Activated naive CD8-positive, alpha-beta T cell treated with anti-CD3 and anti-CD28 coated beads for 36 hours (primary cell): ENCODE measurements at places on chromosomes 6 and 20. TPM values are rescaled to one million over a fixed set of nuclear protein-coding genes. Genes with fewer than 3 reads are reported as not detected.

DNA sequence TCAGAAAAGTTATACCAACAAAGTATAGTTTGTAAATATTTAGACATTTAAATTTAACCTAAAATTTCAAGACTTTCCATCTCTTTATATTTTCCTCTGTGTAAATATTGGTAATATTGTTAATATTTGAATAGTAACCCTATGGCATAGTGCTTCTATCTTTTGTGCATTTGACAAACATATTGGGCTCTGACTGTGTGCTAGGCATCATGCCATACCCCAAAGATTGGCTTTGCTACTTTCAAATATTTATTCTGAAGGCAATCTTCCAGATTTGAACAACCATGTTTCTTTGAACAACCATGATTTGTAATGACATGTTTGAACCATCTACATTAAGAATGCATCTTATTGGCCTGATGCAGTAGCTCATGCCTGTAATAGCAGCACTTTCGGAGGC is 15.5 kb upstream of the PRDM1 start:
- DNase-seq: no peak
- no peaks in the 10 kb centered on the region for H3K4me1 ChIP-seq
- peaks cover 20% of the 10 kb centered on the region for H3K27me3 ChIP-seq
- H3K36me3 ChIP-seq: no peaks in the 10 kb centered on the region
- no peak overlapping the region for H3K27ac ChIP-seq
- H3K4me3 ChIP-seq: no peak overlapping the region

DNA sequence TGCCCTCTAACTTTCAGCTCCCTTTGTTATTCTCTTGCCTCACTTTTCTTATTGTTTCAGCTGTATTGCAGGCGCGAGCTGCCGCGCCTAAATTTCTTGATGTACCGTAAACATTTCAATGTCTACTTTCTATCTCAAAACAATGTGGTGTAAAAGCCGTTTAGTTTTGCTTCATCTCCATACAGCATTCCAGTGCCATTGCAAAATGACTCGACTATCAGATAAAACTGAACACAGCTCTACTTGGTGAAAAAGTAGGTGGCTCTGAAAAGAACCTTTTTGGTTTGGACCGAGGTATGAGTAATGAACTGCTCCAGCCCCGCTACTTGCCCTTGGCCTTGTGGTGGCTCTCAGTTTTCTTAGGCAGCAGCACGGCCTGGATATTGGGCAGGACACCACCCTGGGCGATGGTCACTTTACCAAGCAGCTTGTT is 74.6 kb downstream of the OR2B2 start:
- no peak overlapping the region for H3K4me3 ChIP-seq
- H3K27me3 ChIP-seq: peaks cover 7% of the 10 kb centered on the region
- H3K4me1 ChIP-seq: peaks cover 27% of the 10 kb centered on the region
- no peak overlapping the region for H3K27ac ChIP-seq

GRCh38 chr6:26196846-26197635 is 109.8 kb downstream of the HFE start:
- peak; percentile 77 for DNase-seq
- H3K36me3 ChIP-seq: peaks cover 24% of the 10 kb centered on the region
- H3K27me3 ChIP-seq: peaks cover 20% of the 10 kb centered on the region
- H3K4me1 ChIP-seq: peaks cover 43% of the 10 kb centered on the region
- H3K27ac ChIP-seq: peak overlapping the region; percentile 92

DNA sequence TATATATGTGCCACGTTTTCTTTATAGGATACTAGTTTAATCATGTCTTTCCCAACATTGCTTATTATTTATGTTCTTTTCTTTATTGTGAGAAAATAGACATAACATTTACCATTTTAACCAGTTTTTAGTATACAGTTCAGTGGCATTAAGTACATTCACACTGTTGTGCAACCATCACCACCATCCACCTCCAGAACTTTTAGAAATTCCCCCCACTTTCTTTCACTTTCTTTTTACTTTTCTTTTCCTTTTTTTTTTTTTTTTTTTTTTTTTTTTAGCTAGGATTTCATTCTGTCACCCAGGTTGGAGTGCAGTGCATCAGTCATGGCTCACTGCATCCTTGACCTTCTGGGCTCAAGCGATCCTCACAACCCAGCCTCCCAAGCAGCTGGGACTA is 18.5 kb downstream of the RBCK1 start:
- H3K27ac ChIP-seq: no peak overlapping the region
- no peaks in the 10 kb centered on the region for H3K27me3 ChIP-seq
- no peak overlapping the region for H3K4me3 ChIP-seq
- no peak for DNase-seq

- H3K36me3 ChIP-seq: peaks cover 2% of the 10 kb centered on the region
- H3K4me3 ChIP-seq: no peak overlapping the region
- H3K4me1 ChIP-seq: no peaks in the 10 kb centered on the region
- H3K27ac ChIP-seq: no peak overlapping the region
Measured at GRCh38 chr20:45867136-45867818, 9.9 kb downstream of the ZSWIM3 start.

DNA sequence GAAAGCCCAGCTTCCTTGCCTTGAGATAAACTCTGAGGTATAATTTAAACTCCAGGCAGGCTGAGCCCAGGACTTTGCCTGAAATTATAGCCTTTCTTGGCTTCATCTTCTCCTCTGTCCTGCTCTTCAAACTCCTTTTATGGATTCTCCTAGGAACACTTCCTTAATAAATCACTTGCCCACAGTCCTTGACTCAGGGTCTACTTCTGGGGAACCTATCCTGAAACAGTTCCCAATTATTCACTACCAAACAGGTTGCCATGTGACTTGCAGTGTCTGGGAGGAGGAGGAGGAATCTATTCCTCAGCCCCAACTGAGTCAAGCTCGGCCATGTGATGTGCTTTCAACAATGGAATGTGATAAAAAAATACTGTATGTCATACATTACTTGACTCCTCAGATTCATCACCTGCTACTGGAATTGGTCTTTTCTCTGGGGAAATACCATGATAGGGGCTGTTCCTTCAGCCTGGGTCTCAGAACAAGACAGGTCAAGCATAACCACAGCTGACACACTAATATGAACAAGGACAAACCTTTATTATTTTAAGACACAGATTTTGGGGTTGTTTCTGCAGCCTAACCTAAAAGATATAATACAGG is 20.5 kb upstream of the CDKN1A start:
- H3K36me3 ChIP-seq: no peaks in the 10 kb centered on the region
- H3K27me3 ChIP-seq: peaks cover 21% of the 10 kb centered on the region
- H3K4me1 ChIP-seq: peaks cover 16% of the 10 kb centered on the region
- H3K27ac ChIP-seq: no peak overlapping the region
- H3K4me3 ChIP-seq: no peak overlapping the region
- DNase-seq: no peak

DNA sequence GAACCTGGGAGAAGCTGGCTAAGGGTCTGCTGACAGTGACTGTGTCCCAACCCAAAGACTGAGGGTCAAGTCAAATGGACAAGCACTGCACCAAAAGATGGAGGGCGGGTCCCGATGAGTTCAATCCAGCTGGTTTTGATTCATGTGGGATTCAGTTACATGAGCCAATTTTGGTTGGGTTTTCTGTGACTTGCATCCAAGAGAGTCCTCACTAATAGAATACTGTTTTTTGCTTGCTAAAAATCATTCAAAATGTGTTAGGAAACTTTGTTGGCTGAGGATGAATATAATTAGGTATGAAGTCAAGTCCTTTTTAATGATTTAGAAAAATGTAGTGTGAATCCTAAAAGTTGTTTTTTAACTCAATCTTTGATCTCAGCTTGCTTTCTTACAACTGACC is 323.8 kb upstream of the NOX3 start:
- no peaks in the 10 kb centered on the region for H3K36me3 ChIP-seq
- H3K27me3 ChIP-seq: no peaks in the 10 kb centered on the region
- H3K4me1 ChIP-seq: no peaks in the 10 kb centered on the region
- H3K4me3 ChIP-seq: no peak overlapping the region

DNA sequence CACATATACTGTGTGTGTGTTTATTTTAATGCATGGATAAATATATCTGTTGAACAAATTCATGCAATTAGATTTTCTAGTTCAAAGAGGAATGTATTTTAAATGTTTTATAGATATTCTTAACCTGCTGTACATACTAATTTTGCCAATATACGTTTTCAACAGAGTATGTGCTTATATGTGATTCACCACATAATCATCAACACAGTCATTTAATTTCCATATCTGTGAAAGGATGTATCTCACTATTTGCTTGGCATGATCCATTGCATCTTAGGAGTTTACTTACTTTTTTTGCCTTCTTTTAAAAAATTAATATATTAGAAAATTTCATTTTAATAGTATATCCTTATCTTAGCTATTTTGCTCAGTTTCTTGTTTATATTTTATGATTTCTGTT is 902.3 kb upstream of the CITED2 start:
- no peak for DNase-seq
- no peaks in the 10 kb centered on the region for H3K36me3 ChIP-seq
- no peak overlapping the region for H3K27ac ChIP-seq
- peaks cover 11% of the 10 kb centered on the region for H3K27me3 ChIP-seq

GRCh38 chr20:54062812-54063280 is 7.5 kb downstream of the BCAS1 start:
- H3K36me3 ChIP-seq: no peaks in the 10 kb centered on the region
- H3K27ac ChIP-seq: peak overlapping the region; percentile 90
- no peak for DNase-seq
- no peak overlapping the region for H3K4me3 ChIP-seq
- peaks cover 43% of the 10 kb centered on the region for H3K4me1 ChIP-seq
- no peaks in the 10 kb centered on the region for H3K27me3 ChIP-seq

DNA sequence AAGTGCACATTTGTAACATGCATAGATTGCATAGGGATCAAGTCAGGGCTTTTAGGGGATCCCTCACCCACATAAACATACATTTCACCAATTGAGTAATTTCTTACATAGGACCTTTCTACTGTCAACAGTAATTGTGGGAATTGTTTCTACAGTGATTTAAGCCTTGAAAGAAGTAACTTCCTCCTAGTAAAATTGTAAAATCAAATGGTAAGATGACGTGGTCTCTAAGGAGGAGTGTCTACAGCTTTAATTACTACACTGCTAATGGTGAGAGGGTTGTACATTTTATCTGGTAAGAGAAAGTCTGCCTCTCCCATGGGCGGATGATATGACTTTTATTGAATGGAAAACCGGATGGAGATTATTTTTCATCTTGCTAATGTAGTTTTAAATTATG is 98.0 kb downstream of the RPP40 start:
- no peak for DNase-seq
- H3K27ac ChIP-seq: peak overlapping the region; percentile 68
- H3K27me3 ChIP-seq: no peaks in the 10 kb centered on the region

DNA sequence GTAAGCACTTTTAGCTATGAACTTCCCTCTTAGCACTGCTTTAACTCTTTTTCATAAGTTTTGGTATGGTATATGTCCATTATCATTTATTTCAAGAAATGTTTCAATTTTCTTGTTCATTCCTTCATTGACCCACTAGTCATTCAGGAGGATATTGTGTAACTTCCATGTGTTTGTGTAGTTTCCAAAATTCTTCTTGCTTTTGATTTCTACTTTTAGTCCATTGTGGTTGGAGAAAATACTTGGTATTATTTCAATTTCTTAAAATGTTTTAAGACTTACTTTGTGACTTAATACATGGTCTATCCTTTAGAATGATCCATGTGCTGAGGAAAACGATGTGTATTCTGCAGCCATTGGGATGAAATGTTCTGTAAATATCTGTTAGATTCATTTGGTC is 176.5 kb downstream of the CENPW start:
- no peaks in the 10 kb centered on the region for H3K36me3 ChIP-seq
- no peaks in the 10 kb centered on the region for H3K4me1 ChIP-seq
- DNase-seq: no peak
- H3K4me3 ChIP-seq: no peak overlapping the region
- H3K27me3 ChIP-seq: no peaks in the 10 kb centered on the region

- DNase-seq: no peak
- H3K36me3 ChIP-seq: no peaks in the 10 kb centered on the region
- no peaks in the 10 kb centered on the region for H3K4me1 ChIP-seq
- H3K4me3 ChIP-seq: no peak overlapping the region
- no peaks in the 10 kb centered on the region for H3K27me3 ChIP-seq
Measured at GRCh38 chr6:153574231-153574630, 443.1 kb upstream of the RGS17 start.

GRCh38 chr20:48696671-48697070 is 131.1 kb downstream of the PREX1 start:
- H3K4me1 ChIP-seq: peaks cover 13% of the 10 kb centered on the region
- no peak overlapping the region for H3K27ac ChIP-seq
- no peak overlapping the region for H3K4me3 ChIP-seq
- H3K27me3 ChIP-seq: no peaks in the 10 kb centered on the region

GRCh38 chr20:11585752-11586352 is 331.8 kb upstream of the BTBD3 start:
- no peaks in the 10 kb centered on the region for H3K27me3 ChIP-seq
- no peak overlapping the region for H3K27ac ChIP-seq
- H3K4me1 ChIP-seq: no peaks in the 10 kb centered on the region
- no peak overlapping the region for H3K4me3 ChIP-seq

DNA sequence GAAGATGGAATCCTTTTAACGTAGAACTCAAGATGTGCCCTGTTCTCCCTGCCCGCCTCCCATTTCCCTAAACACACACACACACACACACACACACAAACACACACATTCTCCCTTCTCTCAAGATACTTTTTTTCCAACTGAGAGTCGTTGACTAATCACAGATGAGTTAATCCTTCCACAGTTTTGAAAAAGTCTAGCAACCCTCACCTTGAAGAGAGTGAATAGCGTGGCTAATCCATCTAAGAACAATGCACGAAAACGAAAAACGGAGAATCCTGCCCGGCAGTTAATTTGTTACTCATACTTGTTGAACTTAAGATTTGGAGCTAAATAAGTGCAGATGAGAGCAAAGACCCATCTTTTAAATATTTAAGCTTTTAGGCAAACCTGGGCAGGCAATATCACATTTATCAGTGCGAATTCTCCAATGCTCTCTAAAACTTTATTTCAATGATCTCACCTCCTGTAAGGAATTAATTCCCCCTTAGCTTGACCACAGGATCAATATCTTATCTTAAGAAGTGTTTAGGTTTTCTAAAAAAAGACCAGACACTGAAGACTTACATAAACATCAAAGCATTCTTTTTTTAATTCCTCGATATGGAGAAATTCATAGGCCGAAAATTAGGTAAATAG is 1.1 kb downstream of the AGPAT4 start:
- peaks cover 4% of the 10 kb centered on the region for H3K36me3 ChIP-seq
- DNase-seq: no peak
- peaks cover 16% of the 10 kb centered on the region for H3K4me1 ChIP-seq
- peak overlapping the region; percentile 81 for H3K27ac ChIP-seq
- peak overlapping the region; percentile 82 for H3K4me3 ChIP-seq
- H3K27me3 ChIP-seq: peaks cover 6% of the 10 kb centered on the region

Gene MAP7
- 0.78 TPM for total RNA-seq

Gene SRPK1
- total RNA-seq: 136 TPM

Gene GJA1
- total RNA-seq: 0.24 TPM

Gene SH3BGRL2
- total RNA-seq: 5.1 TPM

Gene SCRT2
- total RNA-seq: not detected

Gene TNNC2
- not detected for total RNA-seq

Gene CLIC5
- total RNA-seq: 0.50 TPM

Gene VSX1
- total RNA-seq: not detected

Gene UBE2V1
- total RNA-seq: 156 TPM

Gene DEFB128
- total RNA-seq: not detected

Gene HLA-DMA
- total RNA-seq: 16.9 TPM

Gene APCDD1L
- not detected for total RNA-seq
